Fibroblast of skin of left quadriceps (primary cell): ENCODE measurements at places on chromosomes 2 and 18.

DNA sequence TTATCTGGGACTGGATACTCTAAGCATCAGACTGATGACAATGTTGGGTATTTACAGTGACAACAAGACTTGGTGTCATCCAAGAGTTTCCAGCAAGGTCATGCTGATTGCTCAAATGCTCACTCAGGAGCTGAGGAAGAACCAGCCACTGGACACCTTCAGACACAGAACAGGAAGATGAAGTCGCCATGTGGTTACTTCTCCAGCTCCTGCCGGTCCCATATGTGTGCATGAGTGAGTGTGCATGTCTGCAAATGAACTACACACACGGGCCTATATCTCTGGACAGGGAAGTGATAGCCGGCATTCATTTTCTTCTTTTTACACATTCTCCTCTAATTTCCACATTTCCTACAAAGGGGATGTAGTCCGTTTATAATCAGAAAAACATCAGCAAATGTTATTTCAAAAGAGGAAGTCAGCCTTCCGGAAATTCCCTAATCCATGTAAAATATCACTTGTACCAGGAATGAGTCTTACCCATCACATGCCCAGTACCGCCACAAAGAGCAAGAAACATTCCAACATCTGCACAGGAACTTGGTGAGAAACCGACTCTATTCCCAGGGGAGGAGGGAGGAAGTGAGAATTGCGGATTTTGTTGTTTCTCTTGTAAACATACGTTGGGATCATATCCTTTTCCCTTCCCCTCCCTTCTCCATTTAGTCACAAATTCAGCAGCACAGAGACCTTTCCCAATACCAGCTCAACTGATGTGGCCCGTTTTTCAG lies 10.8 kb downstream of the RFX8 start:
- DNase-seq, result peak; percentile 92

DNA sequence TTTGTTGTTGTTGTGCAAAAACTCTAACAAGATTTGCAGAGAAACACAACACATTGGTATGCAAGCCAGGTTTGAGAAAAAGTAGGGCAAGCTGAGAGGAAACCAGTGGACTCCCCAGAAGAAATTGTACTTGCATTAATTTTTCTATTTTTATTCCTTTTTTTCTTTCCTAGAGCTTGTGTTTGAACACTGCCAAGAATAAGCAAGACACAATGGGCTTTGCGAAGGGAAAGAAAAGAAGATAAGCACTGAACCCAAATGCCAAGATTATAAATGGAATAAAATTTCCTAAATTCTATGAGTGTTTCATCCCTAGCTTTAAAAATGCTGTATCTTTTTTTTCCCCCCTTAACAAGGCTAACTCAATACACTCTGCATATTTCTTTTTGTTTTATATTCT lies 17.0 kb upstream of the CYTIP start:
- no peak for DNase-seq

- DNase-seq, result no peak
These were observed 49.5 kb downstream of the INHBB start for GRCh38 chr2:120395221-120396012.

- no peak for DNase-seq
These were observed 244.7 kb downstream of the NDUFA10 start for GRCh38 chr2:239780236-239780994.

- no peak for DNase-seq
These were observed 148.3 kb downstream of the AQP4 start for GRCh38 chr18:26717123-26717719.

- no peak for DNase-seq
These were observed 34.2 kb downstream of the INPP4A start for GRCh38 chr2:98478907-98479306.

DNA sequence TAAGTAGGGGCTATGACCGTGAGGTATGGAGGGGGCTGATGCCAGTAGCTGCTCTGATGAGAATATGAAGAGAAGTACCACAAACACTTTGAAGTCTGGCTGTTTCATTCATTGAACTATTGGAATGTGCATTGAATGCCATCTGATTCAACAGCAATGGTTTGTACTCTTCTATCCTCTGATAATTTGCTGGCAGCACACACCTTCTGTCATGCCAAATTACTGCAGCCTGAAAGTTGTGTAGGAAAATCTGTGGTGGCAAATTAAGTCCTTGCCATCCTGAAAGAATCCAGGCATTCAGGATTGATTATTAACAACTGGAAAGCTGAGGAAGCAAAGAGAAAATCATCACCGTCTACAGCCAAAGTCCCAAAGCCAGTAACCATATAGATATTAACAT lies 711.2 kb downstream of the NRXN1 start:
- no peak for DNase-seq

GRCh38 chr2:150555611-150556356 lies 68.3 kb upstream of the RND3 start:
- DNase-seq, result no peak

DNA sequence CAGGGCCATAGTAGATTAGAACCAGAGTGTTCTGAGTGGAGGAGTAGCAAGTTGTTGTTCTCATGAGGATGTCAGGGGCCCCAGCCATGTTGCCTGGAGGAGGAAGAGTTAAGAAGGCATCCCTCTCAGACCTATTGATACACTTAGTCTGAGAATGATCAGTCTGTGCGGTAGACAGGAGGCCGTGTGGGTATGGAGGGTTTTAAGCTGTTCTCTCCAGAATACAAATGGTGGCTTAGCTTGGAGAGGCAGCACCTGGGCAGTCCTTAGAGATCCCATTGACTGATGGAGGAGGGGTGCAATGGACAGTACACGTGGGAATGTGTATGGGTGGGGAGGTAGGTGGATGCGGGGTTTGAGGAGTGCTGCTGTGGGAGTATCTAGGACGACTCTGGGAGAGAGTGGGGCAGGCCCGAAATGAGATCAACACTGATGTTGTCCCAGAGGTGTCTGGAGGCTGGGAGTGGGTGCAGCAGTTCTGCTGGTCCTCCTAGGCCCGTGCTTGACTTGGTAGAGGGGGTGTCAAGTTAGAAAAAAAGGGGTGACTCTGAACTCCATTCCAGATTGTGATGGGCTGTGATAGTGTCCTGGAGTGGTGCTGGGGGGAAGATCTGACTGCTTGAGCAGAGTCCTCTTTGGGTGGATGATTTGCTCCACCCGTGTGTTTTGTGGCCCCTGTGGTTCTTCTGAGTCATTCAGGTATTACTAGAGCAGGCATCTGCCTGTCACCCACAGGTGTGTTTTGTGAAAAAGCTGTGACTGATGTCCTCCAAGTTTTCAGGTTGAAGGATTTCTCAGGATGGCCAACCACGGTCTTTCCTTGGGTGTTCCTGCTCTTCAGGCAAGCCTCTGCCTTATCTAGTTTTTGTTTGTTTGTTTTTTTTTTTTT lies 44.7 kb downstream of the C2orf42 start:
- DNase-seq, result no peak

- DNase-seq, result no peak
These were observed 2.0 kb upstream of the CAPN10 start for GRCh38 chr2:240584486-240585031.

GRCh38 chr2:175805442-175806124 lies 196.5 kb downstream of the LNPK start:
- no peak for DNase-seq

GRCh38 chr2:187499941-187500532 lies 52.0 kb upstream of the CALCRL start:
- peak; percentile 24 for DNase-seq

- no peak for DNase-seq
These were observed 76.9 kb downstream of the KIAA2012 start for GRCh38 chr2:202149936-202150335.

GRCh38 chr2:52445686-52446085 lies 1321.9 kb upstream of the CHAC2 start:
- no peak for DNase-seq

DNA sequence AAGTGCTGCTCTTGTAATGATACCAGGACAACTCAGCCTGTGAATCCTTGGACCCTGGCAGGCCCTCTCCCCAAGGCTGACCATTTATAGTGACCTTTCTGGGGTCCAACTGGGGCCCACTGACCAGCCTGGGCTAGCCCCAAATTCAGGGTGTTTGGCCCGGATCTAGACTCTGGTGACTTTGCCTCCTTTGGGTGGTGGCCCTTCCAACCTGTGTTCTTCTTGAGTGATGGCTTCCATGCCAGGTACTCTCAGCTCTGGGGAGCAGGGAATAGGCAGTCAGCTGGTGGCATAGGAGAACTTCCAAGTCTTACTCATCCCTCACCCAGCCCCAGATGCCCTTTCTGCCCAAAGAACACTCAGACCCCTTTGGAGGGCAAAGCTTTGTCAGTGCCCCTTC lies 10.3 kb downstream of the MYO7B start:
- no peak for DNase-seq

DNA sequence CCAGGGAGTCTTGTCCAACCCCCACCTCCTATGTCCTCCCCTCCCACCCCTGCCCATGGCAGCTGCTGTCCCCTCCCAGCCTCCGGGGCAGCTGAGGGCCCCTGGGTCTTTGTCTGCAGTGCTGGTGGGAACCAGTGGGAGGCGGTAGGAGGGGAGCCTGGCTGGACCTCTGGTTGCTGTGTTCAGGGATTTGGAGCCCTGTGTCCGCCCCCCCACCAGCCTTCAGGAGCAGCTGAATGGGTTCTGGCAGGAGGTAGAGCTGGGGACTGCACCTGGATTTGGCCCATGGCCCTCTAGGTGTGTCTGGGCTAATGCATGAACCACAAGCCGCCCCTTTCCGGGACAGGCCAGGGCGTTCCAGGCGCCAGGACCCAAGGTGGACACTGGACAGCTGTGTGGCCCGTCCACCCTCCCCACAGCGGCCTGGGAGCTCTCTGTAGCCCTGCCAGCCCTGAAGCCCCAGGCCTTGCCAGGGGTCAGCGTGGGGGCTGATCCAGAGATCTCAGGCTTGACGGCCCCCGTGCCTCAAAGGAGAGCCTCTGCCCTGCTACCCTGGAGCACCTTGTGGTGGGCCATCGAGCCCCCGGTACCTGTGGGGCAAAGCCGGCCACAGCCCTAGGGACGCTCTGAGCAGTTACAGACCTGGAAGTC lies 25.4 kb downstream of the GPC1 start:
- no peak for DNase-seq

DNA sequence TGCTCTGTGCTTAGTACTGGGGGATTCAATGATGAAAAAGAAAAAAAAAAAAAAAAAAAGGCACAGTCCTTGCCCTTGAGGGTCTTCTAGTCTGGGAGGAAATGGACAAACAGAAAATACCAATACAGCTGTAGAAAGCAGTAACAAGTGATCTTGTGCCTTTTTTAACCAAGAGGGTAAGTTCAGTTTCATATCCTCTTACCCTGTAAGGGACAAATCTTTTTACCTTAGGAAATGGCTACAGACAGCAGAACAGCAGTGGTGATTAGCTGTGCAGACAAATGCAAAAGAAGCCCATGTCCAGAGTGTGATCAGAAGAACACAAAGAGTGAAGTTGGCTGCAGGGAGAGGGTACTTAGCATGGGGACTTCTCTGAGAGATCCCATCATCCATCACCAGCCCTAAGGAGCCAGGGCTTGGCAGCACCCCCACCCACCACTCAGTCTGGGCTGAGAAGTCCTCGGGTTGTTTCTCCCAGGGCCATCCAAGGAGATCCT lies 102.9 kb downstream of the ALPK2 start:
- DNase-seq, result no peak

- no peak for DNase-seq
These were observed 665.3 kb downstream of the STK39 start for GRCh38 chr2:167581961-167582574.

GRCh38 chr2:77642339-77642738 lies 120.2 kb upstream of the LRRTM4 start:
- no peak for DNase-seq

DNA sequence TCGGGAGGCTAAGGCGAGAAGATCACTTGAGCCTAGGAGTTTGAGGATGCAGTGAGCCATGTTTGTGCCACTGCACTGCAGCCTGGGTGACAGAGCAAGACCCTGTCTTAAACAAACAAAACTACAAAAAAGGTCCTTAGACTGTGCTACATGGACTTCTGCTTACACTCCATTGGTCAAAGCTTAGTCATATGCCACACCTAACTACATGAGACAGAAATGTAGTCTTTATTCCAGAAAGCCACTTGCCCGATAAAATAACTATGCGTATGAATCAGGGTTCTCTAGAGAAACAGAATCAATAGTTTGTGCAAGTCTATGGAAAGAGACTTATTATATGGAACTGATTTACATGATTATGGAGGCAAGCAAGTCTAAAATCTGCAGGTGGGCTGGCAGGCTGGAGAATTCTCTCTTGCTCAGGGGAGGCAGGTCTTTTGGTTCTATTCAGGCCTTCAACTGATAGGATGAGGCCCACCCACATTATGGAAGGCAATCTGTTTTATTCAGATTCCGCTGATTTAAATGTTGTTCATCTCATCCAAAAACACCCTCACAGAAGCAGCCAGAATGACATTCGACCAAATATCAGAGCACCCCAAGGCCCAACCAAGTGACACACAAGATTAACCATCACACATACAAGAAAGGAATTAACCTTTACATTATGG lies 114.4 kb upstream of the SIX2 start:
- DNase-seq, result no peak

- no peak for DNase-seq
These were observed 171.5 kb downstream of the MYCN start for GRCh38 chr2:16111838-16112210.

- DNase-seq, result peak; percentile 46
These were observed 1.6 kb downstream of the PPM1B start for GRCh38 chr2:44170311-44170717.

DNA sequence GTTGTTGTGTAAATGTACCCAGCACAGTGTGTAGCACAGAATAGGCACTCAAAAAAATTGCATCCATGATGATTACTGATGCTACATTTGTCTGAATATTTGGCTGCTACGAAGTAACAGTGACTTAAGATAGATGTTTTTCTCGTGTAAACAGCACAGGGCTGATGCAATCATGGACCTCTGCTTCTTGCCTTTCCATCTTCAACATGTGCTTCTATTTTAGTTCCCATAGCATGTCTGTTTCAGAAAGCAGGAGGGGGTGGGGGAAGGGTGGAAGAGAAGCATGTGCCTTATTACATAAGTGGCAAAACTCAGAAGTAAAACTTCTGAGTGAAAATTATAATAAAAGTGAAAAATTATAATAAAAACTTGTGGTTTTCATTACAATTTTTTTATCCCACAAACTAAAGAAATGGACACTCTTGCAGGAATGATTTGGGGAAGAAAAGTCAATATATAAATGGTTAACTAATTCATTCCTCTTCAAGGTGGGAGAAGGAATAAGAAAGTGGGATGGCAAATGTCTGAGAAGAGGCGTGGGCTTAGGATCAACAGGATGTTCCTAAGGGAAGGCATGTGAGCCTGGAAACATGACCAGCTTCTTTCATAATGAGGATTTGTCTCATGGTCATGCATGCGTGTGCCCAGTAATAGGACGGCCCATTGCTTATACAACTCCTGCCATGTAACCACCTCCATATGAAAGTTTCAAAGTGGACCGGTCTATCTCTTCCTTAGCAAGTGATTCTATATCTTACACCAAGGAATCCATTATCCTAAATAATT lies 27.2 kb downstream of the CCBE1 start:
- DNase-seq, result peak; percentile 83

GRCh38 chr2:137677466-137677865 lies 286.8 kb upstream of the HNMT start:
- DNase-seq, result no peak

DNA sequence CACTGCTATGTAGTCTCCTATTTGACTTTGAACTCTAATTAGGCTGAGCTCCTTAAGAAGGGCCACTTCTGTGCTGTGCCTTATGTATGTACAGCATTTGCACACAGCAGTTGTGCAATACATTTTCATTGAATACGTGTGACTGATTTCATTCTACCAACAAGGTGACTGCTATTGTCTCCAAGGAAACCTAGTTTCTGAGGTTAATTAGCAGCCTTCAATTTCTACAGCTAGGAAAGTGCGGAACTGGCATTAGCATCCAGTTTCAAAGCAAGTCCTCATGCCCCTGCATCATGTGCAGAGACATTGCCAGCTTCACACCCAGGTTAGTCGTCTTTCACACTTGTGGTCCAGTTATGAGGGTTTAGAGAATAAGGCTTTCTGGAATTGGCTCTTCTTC lies 58.6 kb downstream of the NCK2 start:
- DNase-seq, result no peak
